ENCODE measurements at places on chromosomes 6 and 20. TPM values are rescaled to one million over a fixed set of nuclear protein-coding genes. Genes with fewer than 3 reads are reported as not detected.

DNA sequence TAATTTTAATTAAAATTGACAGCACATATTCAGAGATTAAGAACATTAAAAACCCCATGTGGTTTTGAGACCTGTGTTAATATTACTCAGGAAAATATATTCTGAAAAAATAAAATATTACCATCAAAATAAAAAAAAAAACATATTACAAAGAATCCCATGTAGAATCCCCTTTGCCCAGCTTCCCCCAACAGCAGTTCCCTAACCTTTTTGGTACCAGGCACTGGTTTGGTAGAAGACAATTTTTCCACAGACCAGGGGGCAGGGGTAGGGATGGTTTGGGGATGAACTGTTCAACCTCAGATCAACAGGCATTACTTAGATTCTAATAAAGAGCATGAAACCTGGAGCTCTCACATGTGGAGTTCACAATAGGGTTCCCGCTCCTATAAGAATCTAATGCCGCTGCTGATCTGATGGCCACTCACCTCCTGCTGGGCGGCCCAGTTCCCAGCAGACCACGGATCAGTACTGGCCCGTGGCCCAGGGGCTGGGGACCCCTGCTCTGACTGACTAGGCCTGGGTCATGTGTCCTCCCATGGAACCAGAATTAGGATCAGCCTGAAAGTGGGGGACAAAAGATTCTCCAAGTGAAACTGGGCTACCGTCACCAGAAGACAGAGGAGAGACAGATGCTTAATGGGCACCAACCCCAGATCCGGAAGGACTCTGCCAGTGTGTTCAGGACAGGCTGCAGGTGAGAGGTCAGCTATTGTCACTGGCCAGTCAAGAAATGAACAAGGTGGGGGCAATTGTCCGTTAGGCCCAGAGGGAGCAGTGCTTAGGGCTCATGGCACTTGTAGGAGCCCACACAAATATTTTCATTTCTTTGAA, 235.5 kb downstream of the PREX1 start:
- H3K4me1 ChIP-seq, result peaks cover 2% of the 10 kb centered on the region
- no peak overlapping the region for H3K27ac ChIP-seq
- no peaks in the 10 kb centered on the region for H3K36me3 ChIP-seq
- no peak overlapping the region for H3K4me3 ChIP-seq

DNA sequence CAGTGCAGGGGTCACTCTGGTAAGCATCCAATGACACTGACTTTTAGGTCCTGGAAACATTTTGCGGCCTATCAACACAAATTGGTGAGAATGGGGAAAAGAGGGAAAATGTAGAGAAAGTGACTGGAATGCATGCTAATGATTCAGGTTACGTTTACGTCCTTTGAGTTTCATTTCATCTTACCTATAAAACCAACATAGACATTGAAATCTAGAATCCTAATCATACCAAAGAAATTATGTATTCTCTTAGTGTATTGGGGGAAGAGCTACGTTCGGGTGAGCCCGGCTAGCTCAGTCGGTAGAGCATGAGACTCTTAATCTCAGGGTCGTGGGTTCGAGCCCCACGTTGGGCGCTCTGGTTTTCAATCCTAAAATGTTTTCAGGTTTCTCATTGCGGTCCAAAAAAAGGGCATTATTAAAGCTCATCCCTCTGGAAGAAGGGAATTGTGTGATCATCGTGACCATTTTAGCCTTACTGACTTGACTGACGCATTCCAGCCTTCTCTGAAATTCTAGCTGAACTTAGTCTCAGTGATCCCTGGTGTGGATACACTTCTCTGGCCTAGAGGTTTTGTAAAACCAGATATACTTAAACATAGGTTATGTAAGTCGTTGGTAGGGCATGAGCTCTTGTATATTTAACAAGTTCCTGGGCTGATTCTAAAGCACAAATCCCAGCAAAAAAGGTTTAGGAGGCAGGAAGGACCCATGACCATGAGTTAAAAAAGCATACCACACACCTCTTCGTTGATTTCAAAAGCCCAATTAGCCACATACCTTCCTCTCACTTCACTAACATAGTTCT, 18.3 kb downstream of the HMGN4 start:
- no peak overlapping the region for H3K4me3 ChIP-seq
- no peak for DNase-seq
- no peaks in the 10 kb centered on the region for H3K4me1 ChIP-seq
- no peaks in the 10 kb centered on the region for H3K36me3 ChIP-seq
- H3K27ac ChIP-seq, result no peak overlapping the region

GRCh38 chr20:46563170-46563859, 12.9 kb upstream of the OCSTAMP start:
- H3K4me1 ChIP-seq, result no peaks in the 10 kb centered on the region
- no peak overlapping the region for H3K27ac ChIP-seq
- H3K36me3 ChIP-seq, result no peaks in the 10 kb centered on the region
- H3K27me3 ChIP-seq, result no peaks in the 10 kb centered on the region
- H3K4me3 ChIP-seq, result no peak overlapping the region
- no peak for DNase-seq

DNA sequence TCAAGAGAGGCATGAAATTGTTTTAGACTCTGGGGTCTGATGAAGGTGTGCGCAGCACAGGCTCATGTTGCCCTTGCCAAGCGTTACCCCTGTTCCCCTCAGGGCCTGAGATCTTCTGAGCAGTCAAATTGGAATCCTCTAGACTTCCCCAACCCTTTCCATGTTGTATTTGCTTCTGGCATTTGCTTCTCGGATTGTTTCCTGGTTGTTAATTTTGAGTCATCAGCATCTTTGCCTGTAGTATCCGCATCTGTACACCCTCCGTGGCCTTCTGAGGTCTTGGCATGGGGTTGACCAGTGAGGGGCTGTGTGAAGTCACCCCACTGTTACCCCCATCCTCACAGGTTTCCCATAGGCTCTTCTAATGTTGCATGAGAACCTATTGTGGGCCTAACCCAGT, 40.9 kb downstream of the SLC24A3 start:
- H3K27me3 ChIP-seq, result no peaks in the 10 kb centered on the region
- H3K36me3 ChIP-seq, result no peaks in the 10 kb centered on the region
- no peak overlapping the region for H3K4me3 ChIP-seq
- DNase-seq, result no peak

DNA sequence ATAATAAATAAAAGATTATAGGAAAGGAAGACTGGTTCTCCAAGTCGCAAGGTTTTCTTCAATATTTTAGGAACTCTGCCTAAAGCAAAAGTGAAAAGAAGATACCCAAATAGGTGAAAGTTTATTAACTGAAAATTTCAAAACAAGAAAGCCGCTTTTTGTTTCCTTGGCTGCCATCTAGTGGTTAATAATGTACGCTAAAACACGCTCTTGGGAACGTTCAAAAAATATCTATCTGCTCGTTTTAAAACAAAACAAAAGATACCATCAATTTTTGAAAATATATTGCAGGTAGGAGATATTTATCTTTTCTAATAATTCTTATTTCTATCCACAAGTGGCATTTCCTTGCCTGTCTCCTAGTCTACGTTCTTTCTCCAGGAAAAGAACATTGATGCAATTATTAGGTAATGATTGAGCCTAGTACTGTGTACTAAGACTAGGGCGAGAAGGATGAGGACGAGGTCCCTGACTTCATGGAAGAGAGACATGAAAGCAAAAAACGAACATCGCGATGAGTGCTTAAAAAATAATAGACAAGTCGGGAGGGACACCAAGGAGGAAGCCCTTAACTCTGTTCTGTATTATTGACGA, 97.2 kb downstream of the SPTLC3 start:
- no peak for DNase-seq
- no peaks in the 10 kb centered on the region for H3K36me3 ChIP-seq
- no peak overlapping the region for H3K27ac ChIP-seq
- H3K4me1 ChIP-seq, result no peaks in the 10 kb centered on the region

- no peak overlapping the region for H3K27ac ChIP-seq
- no peaks in the 10 kb centered on the region for H3K27me3 ChIP-seq
- no peaks in the 10 kb centered on the region for H3K4me1 ChIP-seq
- no peak overlapping the region for H3K4me3 ChIP-seq
- DNase-seq, result no peak
- no peaks in the 10 kb centered on the region for H3K36me3 ChIP-seq
These were observed 260.5 kb downstream of the FOXC1 start for GRCh38 chr6:1870251-1870650.

DNA sequence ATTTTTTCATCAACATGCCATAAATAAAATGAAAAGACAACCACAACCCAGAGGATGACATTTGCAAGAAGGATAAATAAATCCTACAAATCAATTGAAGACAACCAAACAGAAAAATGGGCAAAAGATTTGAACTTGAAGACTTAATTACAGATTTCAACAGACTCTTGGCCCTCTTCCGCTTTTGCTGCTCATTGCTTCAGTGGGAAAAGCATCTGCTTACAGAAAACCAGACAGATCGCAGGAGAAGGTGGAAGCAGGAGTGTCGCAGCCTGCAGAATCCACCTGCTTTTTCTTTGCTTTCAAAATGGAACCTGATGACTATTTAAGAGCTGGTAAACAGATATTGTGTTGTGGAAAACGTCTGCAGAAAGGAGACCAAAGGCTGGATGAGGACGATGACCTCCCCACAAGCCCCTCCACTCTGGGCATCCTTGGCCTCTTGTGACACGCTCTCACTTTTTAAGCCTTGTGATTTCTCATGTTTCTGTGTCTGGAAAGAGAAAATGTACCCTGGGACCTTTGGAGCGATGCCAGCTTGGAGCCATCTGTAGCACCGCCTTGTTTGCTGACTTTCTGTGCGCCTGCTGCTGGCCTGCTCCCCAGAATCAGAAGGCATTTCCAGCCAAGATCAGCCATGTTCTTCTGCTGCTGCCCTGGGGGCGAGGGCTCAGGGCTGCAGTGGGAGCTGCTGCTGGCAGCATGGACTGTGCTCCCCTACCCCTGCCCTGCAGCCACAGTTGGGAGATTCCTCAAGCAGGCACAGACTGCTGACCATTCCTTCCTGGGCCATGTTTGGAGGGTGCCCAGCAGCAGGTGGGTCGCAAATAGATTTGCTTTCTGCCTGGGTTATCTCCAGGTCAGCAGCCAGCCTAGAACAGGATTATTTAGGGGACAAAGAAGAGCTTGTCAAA, 3.6 kb upstream of the CSTL1 start:
- no peaks in the 10 kb centered on the region for H3K27me3 ChIP-seq
- H3K4me3 ChIP-seq, result no peak overlapping the region
- no peaks in the 10 kb centered on the region for H3K4me1 ChIP-seq
- H3K36me3 ChIP-seq, result no peaks in the 10 kb centered on the region
- DNase-seq, result peak; percentile 58

- no peak overlapping the region for H3K27ac ChIP-seq
- no peak overlapping the region for H3K4me3 ChIP-seq
- no peaks in the 10 kb centered on the region for H3K27me3 ChIP-seq
- no peaks in the 10 kb centered on the region for H3K4me1 ChIP-seq
- no peak for DNase-seq
These were observed 22.3 kb downstream of the ACTR5 start for GRCh38 chr20:38770546-38770945.

- no peak overlapping the region for H3K27ac ChIP-seq
- DNase-seq, result no peak
- no peaks in the 10 kb centered on the region for H3K36me3 ChIP-seq
- H3K4me3 ChIP-seq, result no peak overlapping the region
These were observed 72.2 kb downstream of the RIN2 start for GRCh38 chr20:19830211-19830785.

- no peak for DNase-seq
- no peaks in the 10 kb centered on the region for H3K36me3 ChIP-seq
- no peak overlapping the region for H3K4me3 ChIP-seq
- H3K27ac ChIP-seq, result no peak overlapping the region
- no peaks in the 10 kb centered on the region for H3K27me3 ChIP-seq
These were observed 98.7 kb downstream of the SHLD1 start for GRCh38 chr20:5848711-5849505.

DNA sequence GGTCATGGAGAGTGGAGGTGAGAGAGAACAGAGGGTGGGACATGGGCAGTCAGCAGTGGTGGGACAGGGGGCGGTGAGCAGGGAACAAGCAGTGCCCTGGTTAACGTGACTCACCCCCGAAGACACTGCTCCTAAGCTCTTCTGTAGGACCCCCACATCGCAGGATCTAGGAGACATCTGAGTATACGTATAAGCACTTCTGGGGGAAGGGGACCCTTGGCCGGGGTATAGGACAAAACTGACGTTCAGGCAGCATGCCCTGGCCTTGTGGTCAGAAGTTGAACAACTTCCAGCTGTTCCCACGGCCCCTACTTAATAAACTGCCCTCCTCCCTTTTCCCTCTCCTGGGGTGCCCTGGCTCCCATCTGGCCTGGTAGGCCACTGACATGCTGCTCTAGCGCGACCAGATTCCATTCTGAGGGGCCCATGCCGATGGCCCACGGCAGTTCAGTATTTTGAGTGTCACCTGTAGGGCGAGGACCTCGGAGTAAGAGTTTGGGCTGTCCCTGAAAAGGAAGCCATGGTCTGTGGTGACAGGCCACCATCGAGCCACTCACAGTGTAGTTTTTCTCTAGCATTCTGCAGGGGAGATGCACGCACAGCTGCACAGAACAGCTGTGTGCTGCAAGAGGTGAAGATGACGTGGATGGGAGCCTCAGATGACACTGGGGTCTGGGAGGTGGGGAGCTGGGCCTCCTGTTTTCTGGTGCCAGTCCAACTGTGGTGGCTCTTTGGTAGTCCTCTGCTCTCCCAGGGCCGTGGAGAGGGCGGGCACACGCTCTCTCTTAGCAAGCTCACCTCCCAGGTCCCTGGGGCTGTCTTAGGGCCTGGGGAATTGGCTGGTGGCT, 38.4 kb downstream of the PPP1R3G start:
- no peaks in the 10 kb centered on the region for H3K4me1 ChIP-seq
- no peaks in the 10 kb centered on the region for H3K36me3 ChIP-seq
- H3K4me3 ChIP-seq, result no peak overlapping the region
- H3K27ac ChIP-seq, result no peak overlapping the region
- H3K27me3 ChIP-seq, result no peaks in the 10 kb centered on the region
- no peak for DNase-seq

GRCh38 chr6:163438940-163439335, 24.4 kb downstream of the QKI start:
- H3K27me3 ChIP-seq, result no peaks in the 10 kb centered on the region
- no peaks in the 10 kb centered on the region for H3K36me3 ChIP-seq
- H3K4me1 ChIP-seq, result no peaks in the 10 kb centered on the region
- DNase-seq, result no peak
- H3K4me3 ChIP-seq, result no peak overlapping the region

- no peak overlapping the region for H3K27ac ChIP-seq
- no peaks in the 10 kb centered on the region for H3K36me3 ChIP-seq
- no peaks in the 10 kb centered on the region for H3K27me3 ChIP-seq
- no peak overlapping the region for H3K4me3 ChIP-seq
These were observed 39.8 kb upstream of the EPB41L1 start for GRCh38 chr20:36114707-36115106.

GRCh38 chr6:56437171-56437900, 190.0 kb upstream of the COL21A1 start:
- H3K4me1 ChIP-seq, result no peaks in the 10 kb centered on the region
- H3K27me3 ChIP-seq, result no peaks in the 10 kb centered on the region
- no peak overlapping the region for H3K4me3 ChIP-seq
- no peak overlapping the region for H3K27ac ChIP-seq
- H3K36me3 ChIP-seq, result no peaks in the 10 kb centered on the region

The RIPPLY2 gene
- 0.23 TPM for total RNA-seq

The PAX1 gene
- not detected for total RNA-seq

The EYA2 gene
- 31.0 TPM for total RNA-seq

The OR2H1 gene
- not detected for total RNA-seq

The THBD gene
- total RNA-seq, result 6.6 TPM

The CRIP3 gene
- total RNA-seq, result 0.55 TPM

The CLPSL2 gene
- not detected for total RNA-seq

The NKX2-2 gene
- total RNA-seq, result 0.14 TPM

The RBM12 gene
- total RNA-seq, result 31.8 TPM

The FHL5 gene
- total RNA-seq, result 4.9 TPM

The EYS gene
- total RNA-seq, result 0.18 TPM

The STX16 gene
- total RNA-seq, result 34.3 TPM

Measured in prostate gland (tissue), 2 donors.